ENCODE measurements at places on chromosomes 16 and 17.

GRCh38 chr17:39981207-39981741 lies 667 bp downstream of the PSMD3 start:
- no peak for DNase-seq

DNA sequence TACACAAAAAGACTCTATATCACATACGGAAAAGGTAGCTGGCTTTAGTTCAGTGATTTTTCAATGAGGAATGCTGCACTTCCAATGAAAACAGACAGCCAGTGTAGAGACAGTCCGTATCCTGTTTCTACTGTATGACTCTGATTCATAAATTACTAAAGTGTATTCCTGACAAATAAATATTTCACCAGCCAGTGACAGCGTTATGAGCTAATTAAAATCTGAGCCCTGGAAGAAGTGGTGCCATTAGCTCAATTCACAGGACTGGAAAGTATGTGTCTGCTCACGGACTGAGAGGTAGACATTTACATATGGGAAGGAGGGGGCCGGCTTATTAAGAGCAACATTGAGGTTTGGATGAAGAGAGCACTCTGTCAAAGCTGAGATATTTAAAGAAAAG lies 207.9 kb upstream of the RBFOX1 start:
- no peak for DNase-seq

GRCh38 chr17:5861854-5862253 lies 208.3 kb upstream of the WSCD1 start:
- no peak for DNase-seq

DNA sequence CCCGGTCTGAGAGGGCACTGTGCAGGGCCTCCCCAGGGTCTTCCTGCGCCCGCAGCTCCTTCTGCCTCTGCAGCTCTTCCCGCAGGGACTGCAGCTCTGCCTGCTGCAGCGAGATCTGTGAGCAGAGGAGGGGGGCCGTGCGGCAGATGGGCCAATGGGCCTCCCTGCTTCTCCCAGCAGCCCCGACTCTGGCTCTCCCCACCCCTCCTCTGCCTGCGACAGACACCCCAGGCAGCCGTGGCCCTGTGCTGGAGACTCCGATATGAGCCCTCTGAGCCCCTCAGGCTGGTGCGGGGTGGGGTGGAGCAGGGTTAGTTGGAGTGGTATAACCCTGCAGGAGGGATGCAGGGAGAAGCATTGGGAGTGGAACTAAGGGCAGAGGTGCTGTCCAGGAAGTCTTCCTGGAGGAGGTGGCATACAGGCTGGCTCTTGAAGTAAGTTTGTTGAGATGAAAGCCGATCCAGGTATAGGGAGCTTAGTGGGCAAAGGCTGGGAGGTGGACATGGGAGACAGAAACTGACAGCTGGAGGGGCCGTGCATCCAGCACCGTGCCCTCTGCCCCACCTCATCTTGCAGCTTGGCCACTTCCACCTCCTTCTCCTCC lies 5.0 kb downstream of the THOC6 start:
- no peak for DNase-seq

DNA sequence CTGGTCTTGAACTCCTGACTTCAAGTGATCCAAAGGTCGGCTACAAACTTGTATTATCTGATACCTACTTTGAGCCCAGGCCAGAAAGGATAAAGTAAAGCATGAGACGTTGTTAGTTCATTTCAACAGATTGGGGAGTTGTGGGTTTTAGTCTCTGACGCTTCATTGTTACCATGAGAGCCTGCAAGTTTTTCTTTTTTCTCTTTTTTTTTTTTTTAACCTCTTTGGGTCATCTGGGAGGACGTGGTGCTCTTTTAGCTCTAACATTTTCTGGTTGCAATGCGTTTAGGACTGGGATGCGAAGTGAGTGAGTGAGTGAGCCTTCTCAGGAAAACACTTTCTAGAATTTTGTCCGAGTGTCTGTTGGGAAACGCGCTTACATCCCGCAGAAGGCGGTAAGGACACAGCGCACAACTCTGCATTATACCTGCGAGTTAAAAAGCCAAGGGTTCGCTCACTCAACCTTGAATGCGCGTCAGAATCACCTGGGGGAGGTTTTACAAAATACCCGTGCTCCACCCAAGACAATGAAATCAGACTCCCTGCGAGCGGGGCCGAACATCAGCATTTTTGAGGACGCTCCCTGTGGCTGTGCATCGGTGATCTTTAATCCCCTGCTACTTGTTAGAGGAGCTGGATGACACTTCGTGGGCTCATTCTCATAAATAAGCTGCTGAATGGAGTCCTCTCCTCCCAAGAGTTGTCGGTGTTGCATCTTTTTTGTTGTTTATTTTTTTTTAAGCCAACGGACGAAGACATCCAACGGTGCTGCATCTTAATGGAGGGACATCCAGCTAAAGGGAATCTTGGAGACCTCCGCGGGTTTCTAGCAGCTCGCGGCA lies 629 bp upstream of the RNF135 start:
- no peak for DNase-seq

DNA sequence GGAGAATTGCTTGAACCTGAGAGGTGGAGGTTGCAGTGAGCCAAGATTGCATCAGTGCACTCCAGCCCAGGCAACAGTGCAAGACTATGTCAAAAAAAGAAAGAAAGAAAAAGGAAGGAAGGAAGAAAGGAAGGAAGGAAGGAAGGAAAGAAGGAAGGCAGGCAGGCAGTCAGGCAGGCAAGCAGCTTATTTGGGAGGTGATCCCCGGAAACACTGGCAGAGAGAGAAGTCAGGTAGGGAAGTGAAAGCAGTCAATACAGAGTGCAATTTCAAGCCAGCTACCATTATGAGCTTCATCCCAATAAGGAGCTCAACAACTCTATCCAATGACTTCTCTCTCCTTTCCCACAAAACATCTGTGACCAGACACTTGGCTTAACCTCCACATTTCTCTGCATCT lies 83.0 kb upstream of the TBC1D3K start:
- DNase-seq, result no peak

DNA sequence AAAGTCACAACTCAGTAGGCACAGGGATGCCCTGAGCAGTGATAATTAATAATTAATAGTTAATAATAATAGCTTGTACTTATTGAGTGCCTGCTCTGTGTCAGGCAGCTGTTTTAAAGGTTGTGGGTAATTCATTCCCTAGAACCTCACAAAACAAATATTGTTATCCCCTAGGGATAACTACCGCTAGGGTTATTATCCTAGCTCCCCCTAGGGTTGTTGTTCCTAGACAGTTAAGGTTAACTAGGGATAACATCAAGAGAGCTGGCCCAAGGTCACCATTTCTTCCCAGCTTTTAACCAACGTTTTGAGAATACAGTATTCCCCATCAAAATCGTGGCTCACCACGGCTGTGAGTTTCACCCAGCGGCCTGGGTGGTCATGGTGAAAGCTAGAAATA lies 180.1 kb downstream of the PRKCB start:
- no peak for DNase-seq

DNA sequence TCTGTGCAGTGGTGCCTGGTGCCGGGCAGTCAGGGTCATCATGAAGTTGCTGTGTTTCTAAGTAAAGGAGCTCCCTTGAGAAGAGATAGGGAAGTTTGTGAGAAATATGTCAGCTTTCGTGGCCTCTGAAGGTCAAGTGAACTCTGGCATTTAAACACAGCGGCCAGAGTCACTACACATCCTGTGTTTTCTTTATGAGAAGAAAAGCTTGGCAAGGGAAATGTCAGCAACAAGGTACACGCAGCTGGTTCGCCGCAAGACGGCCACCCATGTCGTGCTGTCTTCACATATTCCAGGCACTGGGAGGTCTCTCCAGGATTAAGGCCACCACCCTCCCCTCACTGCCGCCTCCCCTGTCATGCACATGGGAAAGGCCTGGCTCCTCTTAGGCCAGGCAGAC lies 33.2 kb upstream of the PEMT start:
- DNase-seq, result no peak

GRCh38 chr16:73549984-73550631 lies 502.2 kb upstream of the ZFHX3 start:
- DNase-seq, result no peak

DNA sequence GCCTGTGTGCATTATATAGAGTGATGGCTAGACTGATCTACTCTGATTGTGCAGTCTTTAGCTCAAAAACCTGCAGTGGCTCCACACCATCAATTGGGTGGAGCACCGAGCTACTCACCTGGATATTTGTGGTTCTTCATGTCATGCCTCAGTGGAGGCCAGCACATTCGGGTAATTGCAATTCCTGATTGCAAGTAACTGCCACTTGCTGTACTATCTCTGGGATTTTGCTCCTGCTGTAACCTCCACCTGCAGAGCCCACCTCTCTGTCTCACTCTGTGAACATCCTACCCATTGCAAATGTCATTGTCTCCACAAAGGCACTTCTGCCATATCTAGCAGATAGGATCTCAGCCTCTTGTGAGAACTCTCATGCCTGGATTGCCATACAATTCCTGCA lies 1.7 kb upstream of the CCL1 start:
- no peak for DNase-seq

DNA sequence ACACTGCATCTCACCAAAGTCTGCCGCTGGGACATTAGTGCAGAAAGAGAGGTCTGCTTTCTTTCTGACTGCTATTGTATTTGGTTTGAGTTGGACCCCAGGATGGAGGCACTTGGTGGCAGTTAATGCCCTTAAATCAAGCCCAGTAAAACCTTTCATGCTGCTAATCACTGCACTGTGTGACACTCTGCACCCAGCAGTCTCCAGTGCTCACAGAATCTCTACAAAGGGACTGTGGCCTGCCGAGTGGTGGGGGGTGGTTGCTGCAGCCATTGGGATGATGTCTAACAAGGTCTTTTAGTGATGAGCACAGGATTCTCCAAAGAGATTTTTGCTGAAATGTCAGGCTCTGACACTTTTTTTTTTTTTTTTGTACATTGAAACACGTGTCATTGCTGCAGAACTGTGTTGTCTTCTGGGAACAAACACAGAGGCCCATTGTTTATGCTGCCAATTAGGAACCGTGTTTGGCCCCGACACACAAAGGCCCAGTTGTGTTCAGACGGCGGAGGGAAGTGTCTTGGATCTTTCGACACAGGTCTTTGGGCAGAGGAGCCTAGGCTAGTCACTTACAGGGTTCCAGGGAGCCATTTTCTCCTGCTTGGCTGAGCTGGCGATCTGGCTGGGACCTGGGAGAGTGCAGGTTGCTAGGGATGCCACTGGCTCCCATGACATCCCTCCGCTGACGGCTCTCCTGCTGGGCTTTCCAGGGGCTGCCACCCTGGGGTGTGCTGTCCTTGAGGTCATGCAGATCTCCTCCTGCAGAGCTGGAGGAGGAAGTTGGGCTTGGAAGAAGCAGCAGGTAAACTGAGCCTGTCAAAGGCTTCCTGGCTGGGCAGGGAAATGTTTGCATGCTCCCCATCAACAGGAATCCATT lies 16.2 kb upstream of the TNRC6C start:
- DNase-seq, result no peak

DNA sequence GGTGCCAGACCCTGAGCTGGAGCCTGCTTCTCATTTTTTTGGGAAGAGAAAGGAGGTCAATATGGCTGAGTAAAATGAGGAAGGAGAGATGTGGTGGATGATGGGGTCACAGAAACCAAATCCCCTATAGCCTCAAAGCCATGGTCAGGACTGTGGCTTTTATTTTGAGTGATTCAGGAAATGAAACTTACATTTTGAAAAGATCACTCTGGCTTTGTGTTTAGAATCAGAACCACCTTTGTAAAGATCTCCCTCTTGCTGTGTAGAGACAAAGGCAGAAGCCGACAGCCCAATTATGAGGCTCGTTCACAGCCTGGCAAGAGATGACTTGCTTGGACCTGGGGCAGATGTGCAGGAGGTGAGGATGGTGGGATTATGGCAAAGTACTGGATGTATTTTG lies 121.6 kb upstream of the ANKFN1 start:
- DNase-seq, result no peak

DNA sequence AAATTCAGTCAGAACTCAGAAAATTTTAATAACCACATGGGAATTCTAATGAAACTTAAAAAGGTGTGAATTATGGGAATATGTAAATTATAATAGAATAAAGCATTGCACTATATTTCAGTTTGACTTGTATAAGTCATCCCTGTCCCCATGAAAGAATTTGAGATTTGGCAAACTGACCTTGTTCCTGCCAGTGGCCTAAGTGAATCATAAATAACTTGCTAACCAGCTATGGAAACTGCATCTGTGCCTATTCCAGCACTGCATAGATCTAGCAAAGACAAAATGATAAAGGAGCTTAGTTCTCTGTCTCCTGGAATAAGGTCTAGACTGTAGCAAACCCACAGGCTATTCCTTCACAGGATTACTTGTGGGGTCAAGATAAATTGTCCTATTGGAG lies 106.8 kb upstream of the NOG start:
- no peak for DNase-seq

- no peak for DNase-seq
These were observed 25.8 kb downstream of the HS3ST3A1 start for GRCh38 chr17:13575922-13576419.

DNA sequence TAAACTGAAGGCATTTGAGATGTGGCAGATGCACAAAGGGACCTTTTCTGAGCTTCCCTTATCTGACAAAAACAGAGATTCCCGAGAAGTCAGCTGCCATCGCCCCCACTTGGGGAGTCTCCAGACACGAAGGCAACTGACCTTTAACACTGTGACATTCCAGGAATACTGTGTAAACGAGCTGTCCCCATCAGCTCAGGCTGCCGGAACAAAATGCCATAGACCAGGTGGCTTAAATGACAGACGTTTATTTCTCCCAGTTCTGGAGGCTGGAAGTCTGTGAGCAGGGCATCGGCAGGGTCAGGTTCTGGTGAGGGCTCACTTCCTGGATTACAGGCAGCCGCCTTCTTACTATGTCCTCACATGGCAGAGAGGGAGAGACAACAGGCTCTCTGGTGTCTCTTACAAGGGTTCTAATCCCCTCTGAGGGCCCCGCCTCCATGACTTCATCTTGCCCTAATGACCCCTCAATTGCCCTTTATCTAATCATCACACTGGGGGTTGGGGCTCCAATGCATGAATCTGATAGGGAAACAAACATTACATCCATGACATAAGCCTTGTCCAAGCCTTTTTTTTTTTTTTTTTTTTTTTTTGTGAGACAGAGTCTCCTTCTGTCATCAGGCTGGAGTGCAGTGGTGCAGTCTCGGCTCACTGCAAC lies 178.5 kb upstream of the RPL38 start:
- no peak for DNase-seq

DNA sequence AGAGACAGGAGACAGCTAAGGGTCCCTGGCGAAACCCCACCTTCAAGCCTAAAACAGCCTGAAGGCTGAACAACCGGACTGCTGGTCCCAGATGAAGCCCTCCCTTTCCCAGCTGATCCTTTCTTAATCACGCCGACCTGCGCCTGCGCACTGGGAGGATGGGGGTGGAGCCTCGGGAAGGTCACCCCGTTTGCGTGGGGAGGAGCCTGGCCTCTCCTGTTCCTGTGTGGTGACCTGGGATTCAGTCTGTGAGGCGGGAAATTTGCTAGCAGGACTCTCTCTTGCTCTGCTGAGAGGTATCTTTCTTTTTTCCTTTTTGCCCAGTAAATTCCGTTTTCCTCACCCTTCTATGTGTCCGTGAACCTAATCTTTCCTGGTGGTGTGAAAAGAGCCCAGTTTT lies 9.6 kb downstream of the FAM20A start:
- no peak for DNase-seq

DNA sequence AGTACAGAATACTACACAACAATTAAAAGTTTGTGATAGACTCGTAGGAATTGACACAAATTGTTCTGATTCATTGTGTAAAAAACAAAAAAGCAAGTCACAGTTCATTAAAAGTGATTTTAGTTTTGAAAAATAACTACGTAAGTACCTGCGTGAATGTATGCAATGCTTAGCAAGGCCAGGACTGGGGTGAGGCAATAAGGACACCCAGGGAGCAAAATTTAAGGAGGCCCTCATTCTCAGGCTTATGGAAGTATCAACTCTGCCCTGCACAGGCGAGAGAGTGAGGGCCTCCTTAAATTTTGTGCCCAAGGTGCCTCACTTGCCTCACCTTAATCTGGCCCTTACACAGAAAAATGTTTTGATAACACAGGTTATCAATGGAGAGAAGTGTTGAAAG lies 31.4 kb downstream of the NOG start:
- no peak for DNase-seq

- DNase-seq, result no peak
These were observed 24.7 kb downstream of the NARF start for GRCh38 chr17:82483204-82483660.

Data from stimulated activated CD8-positive, alpha-beta memory T cell treated with anti-CD3 and anti-CD28 coated beads, Interleukin-7, amount 100 ng/mL, for 1 hour (primary cell).